ENCODE measurements at places on chromosomes 12 and 14.

DNA sequence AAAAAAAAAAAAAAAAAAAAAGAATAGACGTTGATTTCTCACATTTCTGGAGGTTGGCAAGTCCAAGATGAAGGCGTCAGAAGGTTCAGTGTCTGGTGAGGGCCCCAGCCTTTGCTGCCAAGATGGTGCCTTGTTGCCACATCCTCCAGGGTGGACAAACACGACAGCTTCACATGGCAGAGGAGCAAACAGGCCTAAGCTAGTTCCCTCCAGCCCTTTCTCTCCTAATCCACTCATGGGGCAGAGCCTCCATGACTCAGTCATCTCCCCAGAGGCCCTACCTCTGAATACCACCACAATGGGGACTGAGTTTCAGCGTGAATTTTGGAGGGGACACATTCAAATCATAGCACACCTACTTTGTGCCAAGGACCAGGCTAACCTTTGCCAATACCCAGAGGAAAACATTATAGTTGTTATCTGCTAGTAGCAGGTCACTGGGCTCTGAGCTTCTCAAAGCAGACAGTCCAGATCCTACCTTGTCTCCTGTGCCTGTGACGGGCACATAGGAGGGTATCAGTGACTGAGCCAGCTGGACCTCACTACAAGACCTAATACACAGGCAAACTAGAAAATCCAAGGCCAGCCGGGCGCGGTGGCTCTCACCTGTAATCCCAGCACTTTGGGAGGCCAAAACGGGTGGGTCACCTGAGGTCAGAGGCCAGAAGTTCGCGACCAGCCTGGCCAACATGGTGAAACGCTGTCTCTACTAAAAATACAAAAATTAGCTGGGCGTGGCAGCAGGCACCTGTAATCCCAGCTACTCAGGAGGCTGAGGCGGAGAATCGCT is 10.5 kb upstream of the BCL11B start:
- DNase-seq, result no peak

- DNase-seq, result no peak
Measured at GRCh38 chr12:98838231-98838647, 193.1 kb downstream of the APAF1 start.

- DNase-seq, result no peak
Measured at GRCh38 chr14:100330007-100330344, 6.8 kb downstream of the SLC25A47 start.

- no peak for DNase-seq
Measured at GRCh38 chr12:43287706-43288383, 264.2 kb downstream of the ADAMTS20 start.

DNA sequence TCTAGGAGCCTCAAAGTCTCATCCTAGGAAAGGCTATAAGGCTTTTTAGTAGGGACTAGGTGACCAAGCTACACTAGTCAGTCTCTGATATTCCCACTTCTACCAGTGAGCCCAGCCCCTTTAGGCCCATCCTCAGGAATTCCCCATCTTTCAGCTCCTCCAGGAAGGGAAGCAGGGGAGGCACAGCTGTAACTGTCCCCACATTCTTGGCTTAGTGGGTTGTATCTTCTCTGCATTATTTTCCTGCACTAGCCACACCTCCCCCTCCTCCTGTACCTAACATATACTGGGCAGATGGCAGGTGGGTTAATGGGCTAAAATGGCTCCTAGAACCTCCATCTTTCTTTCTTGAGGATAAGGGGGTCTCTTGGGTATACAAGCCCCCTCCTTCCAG is 424 bp upstream of the CYP27B1 start:
- no peak for DNase-seq
